Camera-type eye (tissue), 1 donor: ENCODE measurements at places on chromosomes 16 and 17. TPM values are rescaled to one million over a fixed set of nuclear protein-coding genes. Genes with fewer than 3 reads are reported as not detected.

The EXOC3L1 gene
- 3.9 TPM for total RNA-seq

The DNAJA3 gene
- 45.1 TPM for total RNA-seq

The MT1M gene
- not detected for total RNA-seq

The SCGB1C2 gene
- not detected for total RNA-seq

The HLF gene
- total RNA-seq, result 37.6 TPM
